ENCODE measurements at places on chromosomes 1 and 21.

DNA sequence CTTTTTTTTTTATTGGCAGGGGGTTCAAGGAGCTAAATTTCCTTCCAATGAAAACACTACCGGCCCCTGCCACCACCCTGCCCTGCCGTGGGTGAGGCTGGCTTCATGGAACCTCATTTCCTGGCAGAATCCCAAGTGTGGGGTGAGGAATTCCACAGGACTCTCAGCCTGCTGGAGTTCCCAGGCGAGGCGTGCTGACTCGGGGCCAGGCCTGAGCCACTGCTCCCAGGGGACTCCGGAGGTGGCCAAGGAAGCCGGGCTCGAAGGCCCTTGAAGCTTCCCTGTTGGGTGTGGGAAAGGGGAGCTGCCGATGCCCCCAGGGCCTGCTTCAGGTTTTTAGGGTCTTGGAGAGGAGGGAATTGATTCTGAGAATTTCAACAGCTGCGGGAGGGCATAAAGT, 95.3 kb upstream of the ACTRT2 start:
- no peak for DNase-seq

DNA sequence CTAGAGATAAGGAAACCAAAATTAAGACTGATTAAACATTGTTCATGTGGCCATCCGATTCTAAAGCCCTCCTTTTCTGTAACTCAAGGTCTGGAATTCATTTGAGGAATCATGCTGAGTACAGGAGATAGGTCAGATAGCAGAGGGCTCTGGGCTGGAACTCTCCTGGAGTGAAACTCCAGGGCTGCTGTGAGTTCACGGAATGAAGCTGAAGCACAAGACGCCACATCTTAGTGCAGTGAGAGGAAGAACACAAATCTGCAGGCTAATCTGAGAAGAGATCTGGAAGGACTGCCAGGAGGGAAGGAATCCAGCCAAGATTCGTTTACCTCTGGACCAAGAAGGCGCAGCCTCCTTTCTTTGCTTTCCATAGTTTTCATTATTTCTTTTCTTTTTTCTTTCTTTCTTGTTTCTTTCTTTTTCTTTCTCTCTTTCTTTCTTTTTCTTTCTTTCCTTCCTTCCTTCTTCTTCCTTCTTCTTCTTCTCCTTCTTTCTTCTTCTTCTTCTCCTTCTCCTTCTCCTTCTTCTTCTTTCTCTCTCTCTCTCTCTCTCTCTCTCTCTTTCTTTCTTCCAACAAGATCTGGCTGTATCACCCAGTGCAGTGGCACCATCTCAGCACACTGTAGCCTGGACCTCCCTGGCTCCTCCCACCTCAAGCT, 74.8 kb upstream of the ATP1B1 start:
- no peak for DNase-seq

DNA sequence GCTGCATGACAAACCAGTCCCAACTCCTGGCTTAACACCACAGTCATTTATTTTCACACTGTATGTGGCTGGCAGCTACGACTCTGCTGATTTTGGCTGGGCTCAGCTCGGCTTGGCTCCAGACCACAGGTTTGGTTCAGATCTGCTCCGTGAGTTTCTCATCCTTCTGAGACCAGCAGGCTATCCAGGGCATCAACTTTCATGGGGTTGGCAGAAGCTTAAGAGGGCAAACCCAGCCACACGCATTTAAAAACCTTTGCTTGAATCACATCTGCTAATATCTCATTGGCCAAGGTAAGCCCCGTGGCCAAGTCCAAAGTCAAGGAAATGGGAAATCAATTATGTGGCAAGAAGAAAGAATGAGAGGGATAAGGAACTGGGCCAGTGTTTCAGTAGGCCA, 574.2 kb downstream of the MATN1 start:
- DNase-seq, result no peak

DNA sequence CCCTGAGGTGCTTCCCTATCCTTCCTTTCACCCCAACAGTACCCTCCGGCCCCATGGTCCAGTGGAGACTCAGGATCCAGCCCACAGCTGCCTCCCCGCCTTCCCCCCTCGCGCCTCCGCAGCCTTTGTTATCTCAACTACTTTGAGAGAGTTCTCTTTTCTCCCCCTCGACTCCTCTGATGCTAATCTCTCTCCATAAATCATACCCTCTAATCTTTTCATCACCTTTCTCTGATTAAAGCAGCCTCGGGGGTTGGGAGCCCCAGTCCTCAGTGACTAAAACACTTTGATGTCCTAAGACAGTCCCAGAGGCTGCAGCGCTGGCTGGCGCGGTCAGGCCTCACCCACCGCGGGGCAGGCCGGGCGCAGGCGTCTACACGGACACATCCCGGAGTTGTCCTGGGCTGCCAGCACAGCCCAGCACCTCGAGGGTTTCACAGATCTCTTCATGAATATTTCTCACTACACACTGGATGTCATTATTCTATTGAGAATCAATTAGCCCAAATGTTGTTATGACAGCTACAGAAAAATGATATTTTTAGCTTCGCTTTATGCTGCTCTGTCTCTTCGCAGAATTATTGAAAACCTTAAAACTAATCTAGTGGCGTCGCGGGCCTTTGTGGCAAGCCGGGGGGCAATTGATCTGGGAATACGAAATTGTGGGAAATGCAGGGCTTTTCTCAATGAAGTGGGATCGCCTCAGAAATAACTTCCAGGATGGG, 289.5 kb downstream of the RRAGC start:
- no peak for DNase-seq

GRCh38 chr1:47931395-47931794, 65.8 kb downstream of the TRABD2B start:
- DNase-seq, result no peak

DNA sequence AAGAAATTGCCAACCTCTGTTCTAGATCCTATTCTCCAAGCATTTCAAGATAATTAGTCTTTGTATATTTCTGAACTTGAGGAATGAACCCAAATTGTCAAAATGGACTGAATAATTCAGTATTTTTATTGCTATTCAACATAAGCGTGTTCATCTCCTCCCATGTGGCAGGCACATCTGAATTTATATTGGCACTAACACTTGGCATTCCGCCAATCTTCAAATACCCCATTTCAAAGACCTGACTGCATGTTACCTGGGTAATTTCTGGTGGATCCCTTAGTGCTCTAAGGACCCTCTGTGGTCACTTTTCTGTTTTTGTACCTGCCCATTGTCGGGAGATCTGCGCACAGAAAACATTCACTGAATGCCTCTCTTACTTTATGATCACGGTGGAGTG, 66.6 kb downstream of the BACE2 start:
- DNase-seq, result no peak

- DNase-seq, result no peak
These were observed 10.2 kb upstream of the POFUT2 start for GRCh38 chr21:45297869-45298268.

- no peak for DNase-seq
These were observed 12.1 kb downstream of the PGBD2 start for GRCh38 chr1:248918131-248918530.
